NCI-H1694 treated with DMSO at 0.1 percent for 48 hours (cell line): ENCODE measurements at places on chromosomes 16 and 17.

DNA sequence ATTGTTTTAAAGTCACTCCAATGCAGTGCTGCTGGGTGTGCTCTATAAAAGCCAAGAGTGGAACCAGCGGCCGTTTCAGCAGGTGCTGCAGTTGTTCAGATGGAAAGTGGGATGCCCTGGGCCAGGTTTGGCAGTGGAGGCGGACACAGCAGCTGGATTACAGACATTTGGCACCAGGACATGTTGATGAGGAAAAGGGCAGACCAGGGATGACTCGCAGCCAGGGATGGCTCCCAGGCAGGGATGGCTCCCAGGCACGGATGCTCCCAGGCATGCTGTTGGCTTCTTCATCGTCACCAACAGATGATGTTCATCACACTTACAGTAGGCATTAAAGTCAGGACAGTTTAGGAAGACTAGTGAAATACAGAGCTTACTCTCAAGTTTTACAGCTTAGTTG is 10.0 kb downstream of the GAN start:
- DNase-seq, result no peak

DNA sequence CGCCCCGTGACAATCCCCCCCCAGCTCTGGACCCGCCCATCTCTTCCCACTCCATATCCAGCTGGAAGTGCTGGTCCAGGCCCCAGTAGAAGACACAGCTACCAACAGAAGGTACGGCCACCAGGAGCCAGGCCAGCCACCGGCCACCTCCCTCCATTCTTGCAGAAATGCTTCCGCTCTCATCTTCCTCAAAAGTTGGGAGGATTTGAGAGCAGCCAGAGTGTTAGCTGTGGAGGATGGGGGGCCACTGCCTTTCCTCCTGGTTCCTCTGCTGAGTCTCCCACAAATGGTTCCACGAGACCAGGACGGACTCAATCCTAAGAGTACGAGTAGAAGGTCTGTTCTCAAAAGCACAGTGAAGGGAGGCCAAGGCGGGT is 78.3 kb downstream of the GAS7 start:
- no peak for DNase-seq

GRCh38 chr16:3047387-3047720 is 993 bp downstream of the MMP25 start:
- no peak for DNase-seq

DNA sequence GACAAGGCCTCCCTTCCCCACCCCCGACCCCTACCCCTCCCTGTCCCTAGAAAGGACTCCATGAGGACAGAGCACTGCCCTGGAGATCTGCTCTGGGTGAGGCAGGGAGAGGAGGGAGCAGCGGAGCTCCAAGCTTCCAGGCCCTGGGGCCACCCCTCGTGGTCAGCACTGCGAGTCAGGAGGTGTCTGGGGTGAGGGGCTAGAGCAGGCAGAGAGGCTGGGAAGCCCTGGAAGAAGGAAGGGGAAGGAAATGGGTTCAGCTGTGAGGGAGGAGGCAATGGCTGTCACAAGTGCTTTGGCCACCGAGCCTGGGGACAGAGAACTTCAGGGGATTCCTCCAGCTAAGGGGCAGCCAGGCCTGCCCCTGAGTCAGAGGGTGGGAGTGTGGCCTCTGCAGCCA is 28.2 kb upstream of the DNAI2 start:
- no peak for DNase-seq

GRCh38 chr17:74807925-74808324 is 31.8 kb upstream of the NAT9 start:
- peak; percentile 98 for DNase-seq

- DNase-seq, result no peak
These were observed 32.4 kb upstream of the JPH3 start for GRCh38 chr16:87569601-87570571.

GRCh38 chr17:44209786-44210341 is 9.6 kb downstream of the UBTF start:
- DNase-seq, result no peak

- no peak for DNase-seq
These were observed 19.7 kb downstream of the PHAF1 start for GRCh38 chr16:67129422-67129821.

GRCh38 chr16:83899272-83899897 is 470 bp downstream of the MLYCD start:
- DNase-seq, result no peak
